Endodermal cell (in vitro differentiated cells): ENCODE measurements at places on chromosomes 12 and 14. TPM values are rescaled to one million over a fixed set of nuclear protein-coding genes. Genes with fewer than 3 reads are reported as not detected.

- DNase-seq = no peak
These were observed 438.7 kb downstream of the LRFN5 start for GRCh38 chr14:42045383-42045782.

DNA sequence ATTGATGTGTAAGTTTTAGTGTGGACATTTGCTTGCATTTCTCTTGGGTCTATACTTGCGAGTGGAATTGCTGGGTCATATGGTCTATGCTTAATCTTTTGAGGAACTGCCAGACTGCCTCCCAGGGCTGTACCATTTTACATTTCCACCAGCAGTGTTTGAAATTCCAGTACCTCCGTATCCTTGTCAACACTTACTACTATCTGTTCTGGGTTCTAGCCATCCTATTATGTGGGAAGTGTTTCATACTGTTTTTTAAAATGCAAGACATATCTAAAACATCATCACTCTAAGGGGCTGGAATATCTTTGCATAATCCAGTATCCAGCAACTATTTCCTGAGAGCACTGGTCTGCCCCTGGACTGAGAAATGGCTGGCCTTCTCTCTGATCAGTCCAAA is 80.2 kb upstream of the RIN3 start:
- no peak for DNase-seq

GRCh38 chr12:108939594-108939993 is 59.7 kb downstream of the DAO start:
- DNase-seq = peak; percentile 75

- DNase-seq = no peak
These were observed 57.0 kb downstream of the ZFP36L1 start for GRCh38 chr14:68735856-68736255.

GRCh38 chr14:43591776-43592175 is 915.3 kb downstream of the FSCB start:
- no peak for DNase-seq

GRCh38 chr12:96193725-96194575 is at the start of gene ELK3:
Gene ELK3 (plus strand): TSS chr12:96194375.
- DNase-seq = peak; percentile 85

DNA sequence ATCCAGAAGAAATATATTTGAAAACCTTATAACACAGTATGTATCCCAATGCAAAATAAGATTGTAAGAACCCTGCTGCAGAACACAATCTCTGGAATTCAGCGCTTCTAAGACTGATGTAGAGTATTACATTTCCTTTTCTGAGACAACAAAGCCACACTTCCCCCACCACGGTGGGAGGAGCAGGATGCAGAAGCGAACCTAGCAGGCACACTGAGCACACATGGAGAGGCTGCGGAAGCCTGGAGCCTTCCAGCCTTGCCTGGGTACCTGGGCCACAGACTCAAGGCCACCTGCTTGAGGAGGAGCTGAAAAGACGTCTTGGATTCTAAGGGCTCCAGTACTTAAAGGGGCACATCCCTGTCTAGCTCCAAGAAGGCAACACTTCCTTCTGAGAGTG is 46.4 kb downstream of the TCHP start:
- DNase-seq = peak; percentile 89

CLEC4C gene
- not detected in 3 replicates for total RNA-seq
